H1 (cell line): ENCODE measurements at places on chromosomes 7 and 10. TPM values are rescaled to one million over a fixed set of nuclear protein-coding genes. Genes with fewer than 3 reads are reported as not detected.
A peak's percentile ranks its signal among the peaks of the same experiment; 100 is the strongest.

DNA sequence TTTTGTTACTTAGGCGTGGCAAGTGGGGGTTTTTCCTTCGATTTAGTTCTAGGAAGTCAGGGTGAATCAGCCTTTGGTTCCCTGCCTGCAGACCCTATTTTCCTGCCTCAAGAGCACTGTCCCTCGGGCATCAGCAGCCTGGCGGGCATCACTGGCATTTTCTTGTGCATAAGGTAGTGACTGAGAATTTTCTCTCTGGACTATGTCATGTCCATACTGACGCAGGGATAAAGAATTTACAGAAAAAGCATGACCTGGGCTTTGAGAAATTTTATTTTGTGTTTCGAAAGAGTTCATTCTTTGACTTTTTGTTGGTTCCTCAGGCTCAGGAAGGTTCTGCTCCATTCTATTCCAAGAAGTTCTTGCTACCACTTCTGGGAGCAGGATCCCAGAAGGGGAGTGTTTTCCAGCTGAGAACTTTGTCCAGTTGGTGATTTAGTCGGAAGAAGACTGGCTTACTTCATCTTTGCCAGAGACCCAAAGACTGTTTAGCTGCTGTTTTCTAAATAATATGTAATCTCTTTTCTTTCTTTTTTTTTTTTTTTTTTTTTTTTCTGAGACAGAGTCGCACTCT lies 213.9 kb upstream of the SH2B2 start:
- H3K27me3 ChIP-seq = no peaks in the 10 kb centered on the region
- H3K4me3 ChIP-seq = no peak overlapping the region
- peaks cover 8% of the 10 kb centered on the region; the same call in 1 of the 2 replicates for H3K36me3 ChIP-seq
- no peak for DNase-seq

GRCh38 chr7:37191797-37192196 lies 256.9 kb downstream of the ELMO1 start:
- no peak for DNase-seq
- no peaks in the 10 kb centered on the region for H3K4me1 ChIP-seq
- H3K27me3 ChIP-seq = no peaks in the 10 kb centered on the region
- no peaks in the 10 kb centered on the region for H3K36me3 ChIP-seq

DNA sequence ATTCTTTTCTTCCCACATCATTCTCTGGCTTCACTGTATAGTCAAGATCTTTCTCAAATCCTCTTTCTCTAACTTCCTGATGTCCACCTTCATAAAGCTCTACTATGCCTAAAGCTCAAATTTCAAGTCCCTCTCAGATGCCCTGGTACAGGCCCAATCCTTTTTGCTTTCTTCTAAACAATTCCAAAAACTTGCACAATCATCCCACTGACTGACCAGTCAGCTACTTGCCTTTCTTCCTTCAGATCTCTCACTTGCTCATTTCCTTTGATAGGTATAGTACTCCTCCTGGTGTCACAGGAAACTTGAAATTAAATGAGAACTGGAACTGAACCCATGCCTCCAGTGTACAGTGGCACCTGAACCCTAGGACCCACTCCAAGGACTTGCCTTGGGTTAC lies 18.2 kb downstream of the SEC31B start:
- no peak for DNase-seq
- H3K27ac ChIP-seq = no peak overlapping the region
- H3K36me3 ChIP-seq = no peaks in the 10 kb centered on the region
- no peak overlapping the region for H3K4me3 ChIP-seq
- H3K27me3 ChIP-seq = peaks cover 28% of the 10 kb centered on the region; the same call in 1 of the 2 replicates

The AKR1C8 gene
- not detected in 2 replicates for polyA plus RNA-seq

The CTBP2 gene
- 208 and 274 TPM in 2 replicates for polyA plus RNA-seq

DNA sequence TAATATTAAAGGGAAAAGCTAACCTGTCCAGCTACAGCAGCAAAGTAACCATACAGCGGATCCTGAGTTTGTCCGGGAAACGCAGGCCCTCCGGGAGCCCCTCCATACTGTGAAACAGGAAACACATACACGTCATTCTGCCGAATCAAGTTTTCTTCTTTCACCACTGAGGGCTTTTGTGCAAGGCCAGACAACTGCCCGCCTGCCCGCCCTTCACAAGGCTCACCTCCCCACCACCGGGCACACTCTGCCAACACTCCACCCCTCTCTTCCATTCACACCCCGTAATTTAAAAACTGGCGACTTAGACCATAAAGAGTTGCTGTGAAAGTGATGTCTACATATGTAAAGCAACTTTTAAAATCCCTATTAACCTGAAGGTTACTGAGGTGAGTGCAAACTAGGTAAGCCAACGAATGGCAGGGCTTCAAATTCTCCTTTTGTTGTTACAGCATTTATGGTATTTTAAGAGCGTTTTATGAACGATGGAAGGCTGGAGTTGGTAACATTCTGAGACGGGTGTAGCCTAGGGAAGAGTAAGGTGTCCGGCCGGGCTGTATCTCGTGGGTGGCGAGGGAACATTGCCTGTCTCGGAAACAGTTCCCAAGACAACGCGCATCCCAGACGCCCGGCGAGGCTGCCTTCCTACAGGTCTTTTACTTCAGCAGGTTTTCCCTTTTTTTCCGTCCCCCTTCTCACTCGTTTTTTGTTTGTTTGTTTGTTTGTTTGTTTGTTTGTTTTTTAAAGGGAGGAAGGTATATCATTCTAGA lies 817 bp downstream of the SRI start:
- no peak for DNase-seq
- H3K27ac ChIP-seq = no peak overlapping the region
- peaks cover 3% of the 10 kb centered on the region; the same call in 1 of the 2 replicates for H3K36me3 ChIP-seq
- H3K4me1 ChIP-seq = peaks cover 21% of the 10 kb centered on the region
- peak overlapping the region; percentile 75 for H3K4me3 ChIP-seq
- no peaks in the 10 kb centered on the region for H3K27me3 ChIP-seq

The ZNF804B gene
- 0.02 TPM in 1 of 2 replicates, not detected in the other for polyA plus RNA-seq

The TRIM50 gene
- 0.12 and 0.25 TPM in 2 replicates for polyA plus RNA-seq

DNA sequence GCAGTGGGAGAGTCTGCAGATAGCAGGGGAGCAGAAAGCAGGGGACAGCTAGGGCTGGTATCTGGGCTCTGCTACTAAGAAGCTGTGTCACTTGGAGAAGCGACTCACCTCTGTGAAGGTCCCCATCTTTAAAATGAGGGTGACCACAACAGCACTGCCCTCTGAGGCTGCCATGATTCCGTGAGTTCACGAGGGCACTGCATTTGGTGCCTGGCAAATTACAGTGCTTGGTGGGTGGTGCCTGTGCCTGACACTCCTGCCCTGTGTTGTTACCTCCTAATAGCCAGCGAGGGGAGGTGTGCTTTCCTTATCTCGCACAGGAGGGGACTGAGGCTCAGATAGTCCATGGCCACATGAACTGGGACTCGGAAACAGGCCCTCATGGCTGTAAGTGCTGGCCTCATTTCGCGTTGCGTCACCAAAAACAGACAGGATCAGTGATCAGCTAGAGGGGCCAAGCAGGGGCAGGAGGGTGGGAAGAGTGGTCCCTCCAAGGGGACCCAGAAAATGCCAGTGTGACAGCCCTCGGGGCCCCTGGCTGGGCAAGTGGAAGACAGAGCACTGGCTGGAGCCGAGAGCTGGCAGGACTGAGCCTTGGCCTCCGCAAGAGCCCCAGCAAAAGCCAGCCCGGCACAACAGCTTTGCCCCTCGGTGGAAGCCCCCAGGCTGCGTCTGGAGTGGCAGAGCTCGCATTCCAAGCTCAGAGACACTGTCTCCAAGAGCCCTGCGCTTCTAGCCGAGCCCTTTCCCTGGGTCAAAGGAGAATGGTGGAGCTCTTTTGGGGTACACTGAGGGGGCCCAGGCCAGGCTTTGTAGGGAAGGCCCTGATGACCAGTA lies 17.3 kb upstream of the BNIP3 start:
- DNase-seq = no peak
- H3K27ac ChIP-seq = no peak overlapping the region; the same call in 1 of the 2 replicates
- no peaks in the 10 kb centered on the region for H3K36me3 ChIP-seq
- H3K4me1 ChIP-seq = peaks cover 20% of the 10 kb centered on the region; the same call in 1 of the 2 replicates
- no peak overlapping the region for H3K4me3 ChIP-seq
- H3K27me3 ChIP-seq = no peaks in the 10 kb centered on the region

DNA sequence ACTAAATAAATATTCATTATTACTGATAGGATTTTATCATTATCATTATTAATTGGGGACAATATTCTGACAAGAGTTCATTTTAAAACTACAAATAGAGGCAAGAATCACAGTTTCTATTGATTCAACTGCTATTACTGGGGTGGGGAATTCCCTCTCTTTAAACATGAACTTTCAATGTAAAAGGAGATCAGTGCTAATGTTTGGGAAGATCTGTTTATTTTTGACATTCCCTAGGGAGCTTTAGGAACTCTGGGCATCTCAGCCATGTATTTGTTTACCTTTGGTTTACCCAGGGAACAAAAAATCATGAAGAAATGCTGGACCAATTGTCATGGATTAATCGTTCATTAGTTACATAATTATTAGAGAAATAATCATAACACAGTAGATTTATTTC lies 443.2 kb upstream of the AKR1E2 start:
- H3K4me3 ChIP-seq = no peak overlapping the region
- H3K27me3 ChIP-seq = no peaks in the 10 kb centered on the region
- no peaks in the 10 kb centered on the region for H3K4me1 ChIP-seq
- H3K27ac ChIP-seq = no peak overlapping the region
- DNase-seq = no peak
- H3K36me3 ChIP-seq = no peaks in the 10 kb centered on the region

The HOXA13 gene
- polyA plus RNA-seq = not detected in 2 replicates

DNA sequence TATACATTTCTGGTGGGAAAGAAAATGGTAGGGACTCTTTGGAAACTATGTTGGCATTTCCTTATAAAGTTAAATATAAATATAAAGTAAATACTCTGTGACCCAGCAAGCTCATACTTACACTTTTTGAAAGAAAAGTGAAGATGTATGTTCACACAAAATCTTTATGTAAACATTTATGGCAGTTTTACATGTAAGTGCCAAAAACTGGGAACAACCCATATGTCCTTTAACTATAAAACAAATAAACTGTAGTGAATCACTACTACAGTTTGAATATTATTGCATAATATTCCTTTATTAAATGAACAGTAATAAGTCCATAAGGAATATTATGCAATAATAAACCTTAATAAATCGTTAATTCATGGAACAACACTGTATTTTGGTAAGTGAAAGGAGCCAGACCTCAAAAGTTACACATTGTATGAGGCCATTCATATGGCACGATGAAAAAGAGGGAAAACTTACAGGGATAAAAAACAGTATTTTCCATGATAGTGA lies 1660.3 kb upstream of the LRRTM3 start:
- no peak overlapping the region for H3K4me3 ChIP-seq
- no peak overlapping the region for H3K27ac ChIP-seq
- no peaks in the 10 kb centered on the region for H3K4me1 ChIP-seq

The AIMP2 gene
- 94.7 and 99.0 TPM in 2 replicates for polyA plus RNA-seq

GRCh38 chr10:116777006-116777405 lies 34.6 kb upstream of the HSPA12A start:
- no peak overlapping the region for H3K4me3 ChIP-seq
- H3K27me3 ChIP-seq = no peaks in the 10 kb centered on the region
- H3K36me3 ChIP-seq = no peaks in the 10 kb centered on the region
- no peaks in the 10 kb centered on the region for H3K4me1 ChIP-seq

The RARRES2 gene
- 441 and 483 TPM in 2 replicates for polyA plus RNA-seq

The RNF32 gene
- polyA plus RNA-seq = 0.48 and 0.72 TPM in 2 replicates

- no peak for DNase-seq
- H3K27ac ChIP-seq = no peak overlapping the region
- H3K4me3 ChIP-seq = no peak overlapping the region
- no peaks in the 10 kb centered on the region for H3K27me3 ChIP-seq
- no peaks in the 10 kb centered on the region for H3K4me1 ChIP-seq
- no peaks in the 10 kb centered on the region for H3K36me3 ChIP-seq
Measured at GRCh38 chr7:112302566-112302965, 96.1 kb downstream of the ZNF277 start.

The C7orf57 gene
- polyA plus RNA-seq = 0.08 and 0.25 TPM in 2 replicates

The MARVELD1 gene
- 28.1 and 38.0 TPM in 2 replicates for polyA plus RNA-seq

- H3K4me1 ChIP-seq = no peaks in the 10 kb centered on the region
- DNase-seq = no peak
- H3K4me3 ChIP-seq = no peak overlapping the region
- H3K27me3 ChIP-seq = no peaks in the 10 kb centered on the region
- no peak overlapping the region for H3K27ac ChIP-seq
Measured at GRCh38 chr7:2930310-2931033, 86.4 kb upstream of the GNA12 start.

The CDCA7L gene
- 78.6 and 93.8 TPM in 2 replicates for polyA plus RNA-seq

The EIF3A gene
- 26.8 and 33.5 TPM in 2 replicates for polyA plus RNA-seq

- H3K36me3 ChIP-seq = no peaks in the 10 kb centered on the region
- no peak for DNase-seq
- no peaks in the 10 kb centered on the region for H3K27me3 ChIP-seq
- no peak overlapping the region for H3K27ac ChIP-seq
- no peaks in the 10 kb centered on the region; the same call in 1 of the 2 replicates for H3K4me1 ChIP-seq
Measured at GRCh38 chr7:111753968-111754367, 191.7 kb upstream of the IMMP2L start.

- H3K27ac ChIP-seq = no peak overlapping the region
- H3K4me3 ChIP-seq = no peak overlapping the region
- H3K4me1 ChIP-seq = no peaks in the 10 kb centered on the region
- DNase-seq = no peak
- no peaks in the 10 kb centered on the region for H3K36me3 ChIP-seq
Measured at GRCh38 chr7:3561932-3562331, 260.9 kb downstream of the SDK1 start.

The CHST12 gene
- 24.1 and 28.0 TPM in 2 replicates for polyA plus RNA-seq

DNA sequence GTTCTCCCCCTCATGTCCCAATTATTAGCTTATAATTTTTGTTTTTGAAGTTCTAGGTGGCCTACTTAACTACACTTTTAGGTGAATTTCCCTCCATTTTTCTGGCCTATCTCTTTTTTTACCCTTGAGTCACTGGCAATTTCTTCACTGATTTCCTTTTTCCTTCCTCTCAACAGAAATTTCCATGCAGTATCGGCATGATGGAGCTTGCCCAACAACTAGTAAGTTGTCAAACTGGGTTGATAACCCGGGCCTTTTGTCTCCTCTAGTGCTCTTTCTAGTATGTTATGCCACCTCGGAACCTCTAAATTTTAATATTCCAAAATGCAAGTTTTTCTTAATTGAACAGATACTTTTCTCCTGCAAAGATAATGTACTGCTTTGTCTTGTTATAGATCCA lies 147.1 kb downstream of the MLLT10 start:
- no peaks in the 10 kb centered on the region for H3K36me3 ChIP-seq
- no peaks in the 10 kb centered on the region for H3K27me3 ChIP-seq
- H3K4me3 ChIP-seq = no peak overlapping the region
- H3K27ac ChIP-seq = no peak overlapping the region
- no peak for DNase-seq
- H3K4me1 ChIP-seq = no peaks in the 10 kb centered on the region

DNA sequence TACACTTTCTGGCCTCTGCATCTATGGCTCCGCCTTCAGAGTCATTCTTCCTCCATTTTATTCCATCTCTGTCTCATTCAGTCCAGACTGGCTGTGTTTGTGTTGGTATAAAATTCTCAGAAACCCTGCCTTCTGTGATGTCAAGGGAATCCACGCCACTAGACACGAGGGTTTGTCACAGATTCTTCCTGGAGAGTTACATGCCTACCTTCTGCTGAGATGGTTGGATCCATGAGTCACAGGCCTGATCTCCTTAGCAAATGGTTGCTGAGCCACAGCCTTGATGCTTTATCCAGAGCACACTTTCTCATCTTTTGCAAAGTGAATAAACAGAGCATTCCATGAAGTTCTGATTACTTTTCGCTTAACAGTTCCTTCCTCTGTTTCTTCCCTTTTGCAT lies 35.9 kb upstream of the TSPAN33 start:
- no peak overlapping the region for H3K4me3 ChIP-seq
- H3K27ac ChIP-seq = no peak overlapping the region
- H3K27me3 ChIP-seq = no peaks in the 10 kb centered on the region
- H3K36me3 ChIP-seq = no peaks in the 10 kb centered on the region
- peaks cover 5% of the 10 kb centered on the region for H3K4me1 ChIP-seq
- no peak for DNase-seq
